Tongue (tissue), 3 donors: ENCODE measurements at places on chromosomes 2 and 18. TPM values are rescaled to one million over a fixed set of nuclear protein-coding genes. Genes with fewer than 3 reads are reported as not detected.

- no peak for DNase-seq
Observed at GRCh38 chr2:5885451-5886173, 193.4 kb downstream of the SOX11 start.

- no peak for DNase-seq
Observed at GRCh38 chr2:46446871-46447568, 32.3 kb upstream of the TMEM247 start.

Gene LYG1
- total RNA-seq = 0.41 TPM

Gene GPC1
- 133 TPM for total RNA-seq

Gene DAPL1
- 3.5 TPM for total RNA-seq
